ENCODE measurements at places on chromosomes 11 and 22.

DNA sequence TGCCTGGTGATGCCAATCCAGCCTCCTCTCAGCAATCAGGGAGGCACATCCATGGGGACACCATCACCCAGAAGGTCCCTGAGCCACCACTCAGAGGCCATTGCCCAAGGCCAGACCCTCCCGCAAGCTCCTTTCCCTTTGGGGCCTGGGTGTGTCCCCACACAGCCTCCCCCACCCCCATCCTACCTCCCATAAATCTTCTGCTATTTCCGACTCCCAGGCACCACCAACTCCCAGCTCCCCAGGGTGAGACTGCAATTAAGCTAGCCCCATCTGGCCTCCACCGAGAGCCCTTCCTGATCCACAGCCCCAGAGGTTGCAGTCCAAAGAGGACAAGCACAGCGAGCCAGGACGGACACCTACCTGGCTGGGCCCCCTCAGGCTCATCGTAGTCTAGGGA is 6.3 kb downstream of the ARHGAP1 start:
- DNase-seq = no peak

DNA sequence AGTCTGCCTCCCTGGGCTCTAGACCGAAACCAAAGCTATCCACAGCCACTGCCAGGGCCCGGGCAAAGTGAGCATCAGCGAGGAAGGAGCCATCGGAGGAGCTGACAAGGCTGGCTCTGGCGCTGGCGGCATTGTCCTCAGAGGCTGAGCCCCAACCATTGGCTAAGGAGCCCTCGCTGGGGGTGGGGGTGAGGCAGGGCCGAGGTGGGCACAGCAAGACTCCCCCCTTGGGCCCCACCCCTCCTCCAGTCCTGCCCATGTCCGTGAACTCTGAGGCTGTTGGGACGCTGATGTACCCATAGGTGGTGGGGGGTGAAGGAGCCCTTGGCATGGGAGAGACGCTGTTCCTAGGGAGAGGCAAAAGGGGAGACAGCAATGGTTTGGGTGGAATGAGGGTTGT is 11.2 kb downstream of the ROBO4 start:
- no peak for DNase-seq

DNA sequence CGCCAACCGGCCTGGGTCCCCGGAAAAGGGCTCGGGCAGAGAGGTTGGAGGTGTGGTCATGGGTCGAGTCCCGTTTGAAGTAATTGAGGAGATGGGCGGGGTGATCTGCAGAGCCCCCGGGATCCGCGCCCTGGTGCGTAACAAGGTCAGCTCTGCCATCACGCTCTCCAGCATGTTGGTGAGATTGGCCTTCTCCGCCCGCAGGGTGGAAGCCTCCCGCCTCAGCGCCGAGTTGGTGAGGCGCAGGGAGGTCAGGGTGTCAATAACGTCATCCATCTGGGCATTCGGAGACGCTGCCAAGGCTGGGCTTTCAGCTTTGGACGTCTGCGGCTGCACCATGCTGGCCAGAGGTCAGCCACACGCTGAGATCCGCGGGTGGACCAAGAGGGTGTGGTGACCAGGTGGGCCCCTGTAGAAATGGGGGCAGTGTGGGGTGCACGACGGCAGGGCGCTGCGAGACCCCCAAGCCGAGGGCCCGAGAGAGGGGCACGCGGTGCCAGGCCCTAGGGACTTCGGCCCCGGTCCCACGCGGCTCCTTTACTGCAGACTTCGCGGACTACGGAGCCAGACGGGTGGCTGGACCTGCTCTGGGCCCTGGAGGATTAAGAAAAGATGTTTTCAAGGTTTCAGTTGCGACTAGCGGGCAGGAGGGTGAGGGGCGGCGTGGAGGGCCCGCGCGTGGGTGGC is 672 bp downstream of the RTL6 start:
- peak; percentile 60 for DNase-seq

DNA sequence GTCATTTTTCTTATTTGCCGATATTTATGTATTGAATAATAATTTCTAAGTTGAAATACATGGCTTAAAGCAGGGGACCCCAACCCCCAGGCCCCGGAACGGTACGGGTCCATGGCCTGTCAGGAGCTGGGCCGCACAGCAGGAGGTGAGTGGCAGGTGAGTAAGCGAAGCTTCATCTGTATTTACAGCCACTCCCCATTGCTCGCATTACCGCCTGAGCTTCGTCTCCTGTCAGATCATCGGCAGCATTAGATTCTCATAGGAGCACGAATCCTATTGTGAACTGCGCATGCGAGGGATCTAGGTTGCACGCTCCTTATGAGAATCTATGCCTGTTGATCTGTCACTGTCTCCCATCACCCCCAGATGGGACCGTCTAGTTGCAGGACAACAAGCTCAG is 4.5 kb downstream of the ZMAT5 start:
- DNase-seq = no peak

DNA sequence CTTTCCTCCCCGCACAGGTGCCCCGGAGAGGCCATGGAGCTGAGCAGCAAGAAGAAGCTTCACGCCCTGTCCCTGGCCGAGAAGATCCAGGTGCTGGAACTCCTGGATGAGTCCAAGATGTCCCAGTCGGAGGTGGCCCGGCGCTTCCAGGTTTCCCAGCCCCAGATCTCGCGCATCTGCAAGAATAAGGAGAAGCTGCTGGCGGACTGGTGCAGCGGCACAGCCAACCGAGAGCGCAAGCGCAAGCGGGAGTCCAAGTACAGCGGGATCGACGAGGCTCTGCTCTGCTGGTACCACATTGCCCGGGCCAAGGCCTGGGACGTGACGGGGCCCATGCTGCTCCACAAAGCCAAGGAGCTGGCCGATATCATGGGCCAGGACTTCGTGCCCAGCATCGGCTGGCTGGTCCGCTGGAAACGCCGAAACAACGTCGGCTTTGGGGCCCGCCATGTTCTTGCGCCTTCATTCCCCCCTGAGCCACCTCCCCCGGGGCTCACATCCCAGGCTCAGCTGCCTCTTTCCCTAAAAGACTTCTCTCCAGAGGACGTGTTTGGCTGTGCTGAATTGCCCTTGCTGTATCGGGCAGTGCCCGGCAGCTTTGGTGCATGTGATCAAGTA is 1.3 kb downstream of the TIGD3 start:
- no peak for DNase-seq

DNA sequence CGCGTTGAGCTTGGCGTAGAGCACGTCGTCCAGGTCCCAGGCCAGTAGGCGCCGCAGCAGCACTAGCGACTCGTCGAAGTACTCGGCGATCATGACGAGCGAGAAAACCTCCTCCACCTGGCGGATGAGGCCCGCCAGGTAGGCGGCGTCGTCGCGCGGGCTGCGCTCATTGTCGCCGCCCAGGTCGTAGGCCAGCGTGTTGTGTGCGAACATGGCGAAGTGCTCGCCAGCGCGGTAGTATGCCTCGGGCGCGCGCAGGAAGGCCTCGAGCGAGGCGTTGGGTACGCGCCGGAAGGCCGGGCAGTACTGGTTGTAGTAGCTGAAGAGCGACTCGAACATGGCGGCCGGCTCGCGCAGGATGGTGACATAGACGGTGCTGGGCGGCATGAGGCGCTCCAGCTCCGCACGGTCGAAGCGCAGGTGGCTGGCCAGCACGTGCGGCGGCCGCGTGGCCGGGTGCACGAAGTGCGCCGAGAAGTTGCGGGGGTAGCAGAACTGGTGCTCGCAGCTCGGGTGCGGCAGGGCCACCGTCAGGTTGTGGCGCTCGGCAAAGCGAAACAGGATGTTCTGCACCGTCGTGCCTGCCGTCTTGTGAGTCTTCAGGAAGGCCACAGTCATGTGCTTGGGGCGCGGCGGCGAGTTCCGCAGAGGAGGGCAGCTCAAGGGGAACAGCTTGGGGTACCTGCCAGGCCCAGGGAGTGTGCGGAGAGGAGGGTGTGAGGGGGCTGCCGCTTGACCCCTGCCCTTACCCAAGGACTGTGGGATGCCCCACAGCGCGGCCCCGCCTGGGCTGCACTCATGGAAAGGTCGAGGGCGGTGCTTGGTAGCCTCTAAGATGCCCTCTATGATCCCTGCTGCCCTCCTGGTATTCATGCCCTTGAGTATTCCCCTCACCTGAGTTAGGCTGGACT is 5.7 kb downstream of the GAL3ST3 start:
- no peak for DNase-seq

GRCh38 chr11:73326929-73327811 is 19.1 kb downstream of the ARHGEF17 start:
- no peak for DNase-seq

DNA sequence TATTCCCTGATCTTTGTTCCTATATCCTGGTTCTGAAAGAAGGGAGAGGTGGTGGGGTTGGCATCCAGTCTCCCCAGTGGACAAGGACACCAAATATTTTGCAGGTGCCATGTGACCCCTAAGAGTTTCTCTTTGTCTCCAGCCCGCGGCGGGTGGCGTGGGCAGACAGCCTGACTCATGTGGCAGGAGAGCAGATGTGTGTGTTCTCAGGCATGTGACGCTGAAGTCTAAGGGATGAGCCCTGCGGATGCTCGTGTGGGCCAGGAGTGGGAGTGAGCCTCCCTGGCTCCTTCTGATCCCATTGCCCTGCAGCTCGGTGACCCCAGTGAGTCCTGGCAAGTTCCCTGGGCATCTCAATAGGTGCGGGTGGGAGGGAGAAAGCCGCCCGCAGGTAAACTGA is 94.8 kb upstream of the TBCEL start:
- no peak for DNase-seq

- no peak for DNase-seq
Measured at GRCh38 chr11:3000032-3000961, 8.2 kb upstream of the NAP1L4 start.

DNA sequence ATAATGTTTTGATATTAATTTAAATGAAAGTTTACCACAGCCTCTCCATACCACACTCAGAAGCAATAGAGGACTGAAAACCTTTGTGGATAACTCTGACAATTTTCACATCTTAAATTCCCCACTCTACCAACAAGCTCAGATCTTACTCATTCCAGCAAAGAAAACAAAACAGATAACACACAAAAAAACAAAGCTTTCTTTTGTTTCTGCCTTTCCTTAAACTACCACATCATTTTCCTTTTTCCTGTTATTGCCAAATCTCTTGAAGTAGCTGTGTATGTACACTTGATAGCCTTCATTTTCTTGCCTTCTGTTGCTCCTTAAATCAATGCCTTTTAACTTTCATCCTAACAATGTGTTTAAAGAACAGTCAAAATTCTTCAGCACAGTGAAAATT is 484.9 kb downstream of the NTM start:
- no peak for DNase-seq

DNA sequence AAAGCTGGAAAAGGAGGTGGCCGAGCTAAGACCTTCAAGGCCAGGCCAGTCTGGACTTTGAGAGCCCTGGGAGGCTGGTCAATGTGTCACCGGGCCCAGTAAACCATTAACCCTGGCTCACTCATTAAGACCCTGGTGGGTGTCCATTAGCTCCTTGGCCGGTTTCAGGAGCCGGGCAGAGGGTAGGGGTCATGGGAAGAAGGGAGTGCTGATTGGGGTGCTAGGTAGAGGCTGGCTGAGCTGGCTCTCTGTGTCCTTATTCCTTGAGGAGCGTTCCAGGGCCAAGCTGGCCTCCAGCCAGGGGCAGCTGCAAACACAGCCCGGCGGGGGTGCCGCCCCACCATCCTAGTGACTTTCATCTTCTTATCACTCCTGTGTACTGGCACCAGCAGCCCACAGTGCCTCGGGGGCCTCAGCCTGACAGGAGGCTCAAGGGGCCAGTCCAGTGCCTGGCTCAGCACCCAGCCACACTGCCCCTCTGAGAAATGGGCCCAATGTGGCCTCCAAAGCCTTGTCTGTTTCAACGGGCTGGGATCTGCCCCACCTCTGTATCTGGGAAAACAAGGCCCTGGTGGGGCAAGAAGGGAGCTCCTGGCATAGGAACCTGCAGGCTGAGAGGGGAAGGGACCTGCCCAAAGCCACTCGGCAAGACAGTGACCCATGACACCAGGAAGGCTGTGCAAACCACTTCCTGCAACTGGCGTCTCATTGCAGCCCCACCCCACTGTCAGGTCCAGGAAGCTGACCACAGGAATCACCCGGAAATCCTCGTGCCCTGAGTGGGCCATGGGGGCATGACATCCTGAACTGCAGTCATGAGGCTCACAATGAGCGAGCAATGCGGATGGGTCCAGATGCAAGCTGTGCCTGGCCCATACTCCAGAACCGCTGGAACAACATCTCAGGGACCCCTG is 15.1 kb upstream of the RGL4 start:
- no peak for DNase-seq
